ENCODE measurements at places on chromosomes 5 and 9. TPM values are rescaled to one million over a fixed set of nuclear protein-coding genes. Genes with fewer than 3 reads are reported as not detected.

Gene SCGB3A1
- total RNA-seq, result not detected

Gene DPYSL3
- 64.7 TPM for total RNA-seq

Gene C7
- 0.67 TPM for total RNA-seq

Gene TNFSF8
- not detected for total RNA-seq

Gene HAVCR2
- total RNA-seq, result 0.67 TPM

Gene PCDHA1
- total RNA-seq, result not detected
